ENCODE measurements at places on chromosomes 3 and 15.

- peak; percentile 41 for DNase-seq
These were observed 694 bp downstream of the ABTB1 start for GRCh38 chr3:127673191-127674100.

DNA sequence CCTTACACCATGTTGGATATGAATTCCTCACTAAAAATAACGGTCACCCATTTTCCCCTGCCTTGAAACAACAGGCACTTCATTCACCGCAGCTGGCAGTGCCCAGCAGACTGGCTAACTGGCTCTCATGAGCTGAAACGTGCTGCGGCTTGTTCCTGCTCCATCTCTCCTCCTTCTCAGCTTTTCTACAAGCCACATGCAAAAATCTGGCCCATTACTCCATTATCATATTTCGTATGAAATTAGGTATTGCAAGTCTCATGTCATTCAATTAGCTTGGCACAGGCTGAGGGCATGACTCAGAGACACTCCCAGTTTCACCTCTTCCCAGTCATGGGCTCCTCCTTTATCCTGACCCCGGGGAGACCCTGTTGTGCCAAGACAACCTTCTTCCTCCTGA lies 60.0 kb downstream of the MAGEF1 start:
- no peak for DNase-seq

DNA sequence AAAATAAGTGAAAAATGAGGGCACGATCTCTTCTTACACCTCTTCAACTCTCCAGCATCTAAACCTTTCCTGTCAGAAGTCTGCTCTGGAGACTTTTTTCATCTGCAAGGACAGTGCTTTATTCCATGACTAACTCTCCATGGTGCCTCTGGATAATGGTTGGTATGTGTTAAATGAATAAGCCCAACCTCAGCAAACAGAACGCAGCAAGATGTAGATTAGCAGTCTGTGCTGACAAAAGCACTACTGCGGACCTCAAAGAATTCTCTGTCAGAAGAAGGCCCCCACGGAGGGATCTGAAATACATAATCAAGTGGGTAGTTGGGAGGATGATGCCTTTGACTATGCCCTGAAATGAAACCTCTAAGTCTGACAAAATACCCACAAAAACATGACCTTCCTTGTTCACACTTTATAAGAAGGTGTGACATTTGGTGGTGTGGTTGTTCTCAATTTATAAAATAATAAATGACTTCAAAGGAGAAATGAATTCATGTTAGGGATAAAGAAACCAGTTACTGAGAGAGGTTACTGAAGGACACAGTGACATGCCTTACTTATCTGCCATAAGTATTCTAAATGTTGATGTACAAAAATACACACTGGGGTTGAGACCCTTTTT lies 43.2 kb upstream of the ADCY5 start:
- DNase-seq = no peak

DNA sequence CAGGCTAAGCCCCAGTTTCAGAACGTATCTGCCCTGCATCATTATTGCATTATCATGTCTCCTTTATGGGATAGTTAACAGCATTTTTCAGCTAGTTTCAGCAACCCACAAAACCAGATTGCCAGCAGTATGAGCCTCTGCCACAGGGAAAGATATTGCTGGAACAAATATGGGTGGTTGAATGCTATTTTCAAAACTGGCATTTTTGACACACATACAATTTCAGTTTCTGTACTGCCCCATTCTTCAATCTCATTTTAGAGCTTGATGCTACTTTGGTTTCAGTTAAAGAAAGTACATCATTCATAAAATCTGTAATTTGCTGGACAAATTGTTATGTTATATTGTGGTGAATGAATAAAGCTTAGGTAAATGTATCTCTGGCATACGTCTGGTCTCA lies 1037.5 kb downstream of the NAALADL2 start:
- DNase-seq = no peak

DNA sequence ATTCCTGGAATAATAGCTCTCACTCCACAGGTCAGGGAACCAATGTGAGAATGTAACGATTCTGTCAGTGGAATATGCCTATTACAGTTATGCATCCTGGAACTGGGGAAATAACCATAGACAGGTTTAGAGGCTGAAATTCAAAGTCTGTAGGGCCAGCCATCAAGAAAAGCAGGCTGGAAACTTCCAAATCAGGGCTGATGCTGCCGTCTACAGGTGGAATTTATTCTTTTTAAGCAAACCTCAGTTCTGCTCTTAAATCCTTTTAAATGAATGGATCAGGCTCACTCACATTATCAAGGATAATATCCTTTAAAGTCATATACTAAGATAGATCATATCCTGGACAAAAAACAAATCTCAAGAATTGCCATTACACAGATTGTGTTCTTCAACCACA lies 699.8 kb downstream of the NR2F2 start:
- no peak for DNase-seq

- peak; percentile 62 for DNase-seq
These were observed 50.8 kb upstream of the RPL32 start for GRCh38 chr3:12891985-12892839.

DNA sequence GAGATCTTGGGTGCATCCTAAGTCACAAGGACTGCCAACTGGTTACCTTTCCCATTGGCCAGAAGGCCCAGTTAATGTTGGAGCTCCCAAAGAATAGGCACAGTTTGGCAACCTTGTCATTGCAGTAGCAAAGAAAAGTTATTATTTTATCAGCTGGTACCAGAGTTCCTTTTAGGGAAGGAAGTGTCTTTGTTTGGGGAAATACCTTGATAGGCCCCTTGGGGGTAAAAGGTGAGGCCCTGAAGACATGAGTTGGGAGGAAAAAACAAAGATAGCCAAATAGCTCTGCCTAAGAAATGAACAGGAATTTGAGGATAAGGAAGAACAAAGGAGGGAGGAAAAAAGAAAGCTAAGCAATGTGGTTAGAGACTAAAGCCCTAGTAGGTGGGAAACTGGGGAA lies 85.8 kb downstream of the ANP32A start:
- no peak for DNase-seq

Data from SW 1271 (cell line).